ENCODE measurements at places on chromosomes 3 and 15.

GRCh38 chr3:118480101-118480860 lies 554.4 kb downstream of the IGSF11 start:
- no peak for DNase-seq

GRCh38 chr3:113594066-113594465 lies 61.7 kb downstream of the SIDT1 start:
- DNase-seq, result no peak

DNA sequence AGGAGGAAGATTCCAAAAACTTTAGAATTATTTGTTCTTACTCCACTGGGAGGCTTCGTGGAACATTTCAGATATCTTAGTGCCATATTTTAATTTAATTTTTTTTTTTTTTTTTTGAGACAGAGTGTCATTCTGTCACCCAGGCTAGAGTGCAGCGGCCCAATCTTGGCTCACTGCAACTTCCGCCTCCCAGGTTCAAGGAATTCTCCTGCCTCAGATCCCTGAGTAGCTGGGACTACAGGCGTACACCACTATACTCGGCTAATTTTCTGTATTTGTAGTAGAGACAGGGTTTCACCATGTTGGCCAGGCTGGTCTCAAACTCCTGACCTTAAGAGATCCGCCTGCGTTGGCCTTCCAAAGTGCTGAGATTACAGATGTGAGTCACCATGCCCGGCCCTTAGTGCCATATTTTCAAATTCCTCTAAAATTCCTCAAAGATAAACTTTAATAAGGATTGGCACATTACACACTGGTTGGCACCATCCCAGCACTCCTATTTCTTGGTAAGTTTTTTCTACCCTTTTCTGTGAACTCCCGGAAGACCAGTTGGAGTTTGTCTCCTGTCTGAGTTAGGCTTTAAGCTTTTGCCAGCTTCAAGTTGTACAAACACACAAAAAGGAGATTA lies 693.7 kb downstream of the MCTP2 start:
- no peak for DNase-seq

- DNase-seq, result no peak
Observed at GRCh38 chr3:57821765-57822164, 65.7 kb downstream of the SLMAP start.

DNA sequence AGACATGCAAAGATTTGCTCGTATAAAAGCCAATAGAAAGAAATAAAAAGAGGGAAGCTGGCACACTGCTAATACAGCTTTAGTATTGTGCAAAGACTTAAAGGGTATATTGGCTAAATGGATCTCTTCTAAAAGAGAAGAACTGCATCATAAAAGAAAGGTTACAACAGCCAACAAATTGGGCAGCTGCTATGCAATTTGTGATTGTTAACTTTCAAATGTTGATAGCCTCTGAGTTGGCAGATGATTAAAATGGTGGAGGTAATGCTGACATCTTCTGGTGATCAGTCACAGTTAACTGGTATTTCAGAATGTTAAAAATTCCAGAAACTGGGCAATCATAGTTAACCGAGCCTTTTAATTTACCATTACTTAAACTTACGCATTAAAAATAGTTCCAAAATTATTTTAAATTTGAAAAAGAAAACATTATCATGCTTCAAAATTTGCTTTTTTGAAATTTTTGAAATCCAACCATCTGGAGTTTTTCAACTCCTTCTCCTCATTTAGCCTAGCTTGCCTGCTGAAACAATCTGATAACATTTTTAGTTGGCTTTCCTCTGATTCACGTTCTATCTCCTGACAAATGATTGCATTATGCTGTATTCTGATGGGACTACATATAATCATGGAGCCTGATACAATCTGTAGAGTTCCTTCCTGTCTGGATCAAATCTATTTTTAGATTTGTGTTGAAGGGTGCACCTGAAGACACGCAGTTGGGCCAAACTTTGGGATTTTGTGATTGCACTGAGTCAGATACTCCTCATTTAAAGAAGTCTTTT lies 144.0 kb upstream of the PDZRN3 start:
- no peak for DNase-seq

- no peak for DNase-seq
Observed at GRCh38 chr3:66475386-66476020, 25.3 kb downstream of the LRIG1 start.

GRCh38 chr15:57883701-57884100 lies 177.2 kb downstream of the POLR2M start:
- no peak for DNase-seq

GRCh38 chr3:177441813-177442646 lies 244.7 kb upstream of the TBL1XR1 start:
- DNase-seq, result no peak

DNA sequence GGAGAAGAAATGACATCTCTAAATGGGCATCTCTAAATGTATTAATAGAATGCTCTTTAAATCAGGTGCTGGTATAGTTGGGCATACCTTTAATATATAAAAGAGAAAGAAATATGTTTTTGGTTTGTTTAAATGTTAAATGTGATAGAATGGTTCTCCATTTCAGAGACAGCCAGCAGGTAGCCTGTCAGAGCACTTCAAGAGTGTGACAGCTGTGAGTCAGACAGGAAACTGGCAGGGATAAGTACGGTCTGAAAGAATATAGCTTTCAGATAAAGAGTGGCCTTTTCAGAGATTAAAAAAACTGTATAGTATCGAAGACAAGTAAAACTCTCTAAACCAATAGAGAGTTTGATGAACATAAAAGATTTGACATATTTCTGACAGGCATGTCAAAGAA lies 654.1 kb downstream of the IGSF11 start:
- no peak for DNase-seq

GRCh38 chr3:63015614-63016309 lies 140.5 kb upstream of the CADPS start:
- no peak for DNase-seq

DNA sequence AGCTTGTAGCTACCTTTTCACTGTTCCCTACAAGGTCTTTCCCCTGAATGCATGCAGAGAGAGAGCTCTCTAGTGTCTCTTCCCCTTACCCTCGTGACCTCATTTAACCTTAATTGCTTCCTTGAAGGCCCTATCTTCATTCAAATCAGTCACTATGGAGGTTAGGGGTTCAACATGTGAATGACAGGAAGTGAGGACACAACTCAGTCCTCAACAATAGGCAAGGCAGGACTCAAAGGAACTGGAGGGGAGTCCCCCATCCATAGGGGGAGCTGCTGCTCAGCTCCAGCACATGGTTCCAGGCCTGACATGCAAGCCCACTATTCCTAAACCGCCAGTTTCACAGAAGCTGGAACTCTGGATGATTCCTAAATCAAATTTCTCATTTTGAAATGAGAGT lies 33.8 kb upstream of the GYG1 start:
- no peak for DNase-seq

DNA sequence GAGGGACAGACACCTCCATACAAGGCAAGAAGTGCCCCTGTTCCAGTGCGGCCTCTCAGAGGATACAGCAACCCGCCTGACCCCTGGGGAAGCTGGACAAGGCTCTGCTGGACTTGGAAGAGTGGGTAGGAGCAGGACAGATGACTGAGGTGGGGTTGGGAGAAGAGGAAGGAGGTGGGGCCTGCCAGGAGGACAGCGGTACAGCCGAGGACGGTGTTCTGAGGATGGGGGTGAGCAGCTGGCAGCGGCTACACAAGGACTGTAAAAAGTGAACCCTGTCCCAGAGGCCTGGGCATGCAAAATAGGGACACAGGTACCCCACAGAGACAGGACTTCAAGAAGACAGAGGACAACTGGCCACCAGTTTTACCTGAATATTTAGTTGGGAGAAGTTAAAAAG lies 23.5 kb upstream of the ELP6 start:
- no peak for DNase-seq

DNA sequence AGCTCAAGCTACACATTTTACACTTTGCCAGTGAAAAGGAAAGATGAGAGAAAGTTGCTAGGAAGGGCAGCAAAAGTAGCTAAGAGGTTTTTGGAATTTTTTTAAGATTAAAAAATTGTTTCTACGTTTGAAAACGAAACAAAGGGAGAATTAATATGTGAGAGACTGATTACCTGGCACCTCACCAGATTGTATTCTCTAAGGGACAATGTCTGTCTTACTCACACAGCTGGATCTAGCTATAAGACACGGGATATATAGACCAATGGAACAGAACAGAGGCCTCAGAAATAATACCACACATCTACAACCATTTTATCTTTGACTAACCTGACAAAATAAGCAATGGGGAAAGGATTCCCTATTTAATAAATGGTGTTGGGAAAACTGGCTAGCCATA lies 9.5 kb upstream of the KBTBD12 start:
- DNase-seq, result no peak

DNA sequence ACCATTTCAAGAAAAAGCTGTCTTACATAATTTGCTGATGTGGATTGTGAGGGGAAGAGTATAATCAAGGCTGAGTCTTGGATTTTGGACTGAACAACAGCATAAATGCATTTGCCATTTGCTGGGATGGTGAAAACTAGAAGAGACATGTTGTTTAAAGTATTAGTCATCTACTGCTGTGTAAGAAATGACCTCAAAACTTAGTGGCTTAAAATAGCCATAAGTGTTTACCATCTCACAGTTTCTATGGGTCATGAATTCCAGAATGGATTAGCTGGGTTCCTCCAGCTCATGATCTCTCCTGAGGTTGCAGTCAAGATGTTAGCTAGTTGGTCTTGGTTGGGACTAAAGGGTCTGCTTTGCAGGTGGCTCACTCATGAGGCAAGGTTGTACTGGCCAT lies 66.2 kb downstream of the SCN11A start:
- DNase-seq, result no peak

GRCh38 chr15:34079904-34080303 lies 21.8 kb downstream of the EMC7 start:
- DNase-seq, result no peak

DNA sequence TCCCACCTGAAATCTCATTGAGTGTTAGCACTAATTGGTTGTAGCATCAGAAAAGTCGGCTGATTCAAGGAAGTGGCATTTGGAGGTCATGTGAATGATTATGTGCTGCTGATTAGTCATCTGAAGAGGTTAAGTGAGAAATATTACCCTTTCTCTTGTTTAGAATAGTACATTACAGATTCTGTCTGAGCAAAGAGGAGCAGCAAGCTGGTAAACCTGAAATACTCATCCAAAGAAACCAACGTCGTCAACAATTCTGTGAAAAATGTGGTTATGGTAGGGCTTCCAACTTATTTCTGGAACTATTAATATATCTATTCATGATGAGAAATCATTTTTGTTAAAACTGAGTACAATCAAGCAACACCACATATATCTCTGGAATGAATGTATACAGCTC lies 1024.9 kb downstream of the TUSC7 start:
- no peak for DNase-seq

DNA sequence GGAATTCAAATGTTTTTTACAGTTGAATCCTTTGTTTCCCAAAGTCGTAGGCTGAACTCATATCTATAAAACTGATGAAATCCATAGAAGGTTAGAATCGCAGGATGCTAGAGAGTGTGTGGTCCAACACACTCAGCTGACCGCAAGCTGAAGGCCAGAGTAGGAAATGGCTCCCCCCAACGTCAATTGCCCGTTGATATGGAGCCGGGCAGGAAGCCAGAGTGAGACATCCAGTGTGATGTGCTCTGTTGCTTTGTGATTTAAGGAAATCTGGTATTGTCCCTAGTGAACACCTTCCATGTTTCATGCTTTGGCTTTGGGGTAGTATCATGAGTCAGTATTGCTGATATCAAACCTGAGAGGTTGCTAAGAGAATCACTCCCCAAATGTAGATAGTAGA lies 5.8 kb upstream of the MEX3B start:
- DNase-seq, result no peak

DNA sequence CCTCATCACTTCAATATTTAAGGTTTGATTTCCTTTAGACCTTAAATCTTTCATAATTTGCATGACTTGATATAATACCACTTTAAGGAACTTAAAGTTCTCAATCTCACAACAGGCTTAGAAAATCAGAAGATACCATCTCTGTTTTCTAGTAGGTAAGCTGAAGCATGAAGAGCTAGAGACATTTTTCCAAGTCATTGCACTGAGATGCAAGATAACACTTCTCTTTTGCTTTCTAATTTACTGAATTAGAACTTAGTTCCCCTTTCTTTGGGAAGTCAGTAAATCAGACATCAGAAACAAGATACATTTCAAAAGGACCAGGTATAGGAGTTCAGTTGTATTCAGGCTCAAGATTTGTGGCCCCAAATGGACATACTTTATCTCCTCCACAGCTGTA lies 79.7 kb downstream of the DZIP3 start:
- DNase-seq, result no peak

DNA sequence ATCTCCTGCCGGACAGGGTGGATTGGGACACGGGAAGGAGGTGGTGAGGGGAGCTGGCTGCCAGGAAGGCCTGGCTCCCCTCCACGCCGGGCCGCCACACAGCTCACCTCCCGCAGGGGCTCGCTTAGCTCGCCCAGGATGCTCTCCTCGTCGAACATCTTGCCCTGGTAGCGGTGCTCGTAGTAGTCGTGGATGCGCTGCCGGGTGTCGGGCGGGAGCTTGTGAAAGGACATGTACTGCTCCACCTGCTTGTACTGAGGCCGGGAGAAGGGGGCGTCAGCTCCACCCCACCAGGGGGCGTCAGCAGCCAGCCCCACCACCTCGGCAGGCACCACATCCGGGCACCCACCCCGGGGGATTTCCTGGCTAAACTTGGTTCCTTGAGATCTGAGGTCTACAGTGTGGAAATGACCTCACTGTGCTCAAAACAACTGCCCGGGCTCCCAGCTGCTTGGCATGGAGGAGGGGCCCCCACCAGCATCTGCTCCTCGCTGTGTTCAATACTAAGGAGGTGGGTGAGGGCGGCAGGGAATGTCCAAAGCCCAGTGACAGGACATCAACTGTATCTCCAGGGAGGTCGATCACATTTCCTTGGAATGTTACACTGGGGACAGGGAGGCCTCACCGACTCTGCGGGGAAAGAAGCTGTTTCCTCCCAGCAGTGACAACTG lies 43.4 kb downstream of the HCN4 start:
- DNase-seq, result no peak

DNA sequence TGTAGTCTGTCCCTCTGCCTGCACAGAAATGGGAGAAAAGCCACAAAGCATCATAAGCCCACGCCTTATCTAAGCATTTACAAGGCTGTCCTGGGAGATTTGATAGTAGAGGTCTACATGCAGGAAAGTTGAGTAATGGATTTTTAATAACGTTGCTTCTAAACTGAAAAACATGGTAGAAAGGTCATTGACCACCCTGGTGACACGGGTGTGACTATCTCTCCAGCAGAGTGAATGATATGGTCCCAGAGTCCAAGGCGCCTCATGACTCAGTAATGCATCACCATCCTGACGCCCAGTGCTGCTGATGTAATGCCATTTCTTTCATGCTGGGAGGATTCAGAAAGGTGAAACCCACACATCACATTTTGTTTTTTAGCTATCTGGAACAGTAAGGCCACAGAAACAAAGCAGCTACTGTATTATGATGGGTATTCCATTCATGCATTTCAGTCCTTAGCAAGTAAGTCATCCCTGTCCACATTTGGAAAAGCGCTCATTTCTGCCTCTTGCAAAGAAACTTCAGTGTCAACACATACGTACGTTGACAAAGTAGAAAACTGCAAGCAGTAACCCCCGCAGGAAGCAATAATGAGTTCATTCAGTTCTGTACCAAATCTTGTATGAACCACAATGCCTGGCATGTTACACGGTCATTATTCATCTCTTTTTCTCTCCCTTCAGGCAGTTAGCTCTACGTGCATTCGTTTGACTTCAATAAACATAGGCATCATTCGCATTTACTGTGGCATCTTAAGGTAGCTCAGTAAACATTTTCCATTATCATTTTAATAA lies 483.5 kb downstream of the GABRG3 start:
- no peak for DNase-seq
